Panc1 (cell line): ENCODE measurements at places on chromosomes 2 and 18. TPM values are rescaled to one million over a fixed set of nuclear protein-coding genes. Genes with fewer than 3 reads are reported as not detected.

DNA sequence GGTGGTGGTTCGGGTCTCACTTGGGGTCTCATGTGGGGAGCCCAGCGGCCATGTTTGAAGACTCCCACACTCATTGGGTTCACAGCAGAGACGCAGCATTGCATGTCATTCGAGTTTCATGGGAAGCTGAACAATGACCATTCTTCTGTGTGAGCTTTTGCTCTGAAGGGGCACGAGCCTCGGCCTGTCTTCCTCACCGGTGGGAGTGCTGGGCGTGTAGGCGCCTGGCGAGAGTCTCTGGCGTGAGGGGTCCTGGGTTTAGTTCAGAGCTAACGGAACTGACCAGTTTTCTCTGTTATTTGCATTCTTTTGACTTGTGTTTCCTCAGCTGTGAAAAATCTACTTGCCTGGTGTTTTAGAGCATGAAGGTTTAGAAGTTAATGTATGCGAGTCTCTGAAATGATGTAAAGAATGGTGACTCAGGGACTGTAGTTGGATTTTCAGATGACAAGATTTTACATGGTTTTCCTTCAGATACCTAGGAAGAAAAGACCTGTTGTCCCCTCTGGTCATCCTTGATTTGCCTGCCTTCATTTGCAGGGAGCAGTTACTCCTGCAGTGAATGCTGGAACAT, 98.1 kb downstream of the ARMC9 start:
- no peak for DNase-seq

- DNase-seq = no peak
Observed at GRCh38 chr2:162232671-162233070, 10.6 kb downstream of the FAP start.

The SNORC gene
- 6.8 TPM for total RNA-seq

- DNase-seq = no peak
Observed at GRCh38 chr2:241929551-241930490, 60.3 kb downstream of the RTP5 start.

The ME2 gene
- total RNA-seq = 38.2 TPM

The ABCG8 gene
- total RNA-seq = 0.03 TPM
